ENCODE measurements at places on chromosomes 3 and 15.

DNA sequence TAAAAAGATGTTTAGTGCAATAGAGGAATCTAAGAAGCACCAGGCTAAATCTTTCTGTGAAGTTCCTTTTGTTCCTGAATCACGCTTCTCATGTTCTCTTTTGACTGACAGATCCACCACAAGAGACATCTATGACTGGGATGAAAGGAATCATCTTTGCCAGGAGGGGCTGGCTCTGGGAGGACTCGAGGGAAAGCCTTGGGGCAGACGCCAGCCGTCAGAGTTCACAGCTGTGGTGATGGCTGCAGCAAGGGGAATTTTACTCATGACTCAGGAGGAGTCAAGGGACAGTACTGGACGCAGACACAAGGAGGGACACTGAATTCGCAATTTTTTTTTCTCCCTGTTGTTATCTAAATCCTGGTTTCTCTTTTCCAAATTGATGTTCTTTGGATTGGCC lies 38.7 kb downstream of the C3orf38 start:
- DNase-seq, result no peak

DNA sequence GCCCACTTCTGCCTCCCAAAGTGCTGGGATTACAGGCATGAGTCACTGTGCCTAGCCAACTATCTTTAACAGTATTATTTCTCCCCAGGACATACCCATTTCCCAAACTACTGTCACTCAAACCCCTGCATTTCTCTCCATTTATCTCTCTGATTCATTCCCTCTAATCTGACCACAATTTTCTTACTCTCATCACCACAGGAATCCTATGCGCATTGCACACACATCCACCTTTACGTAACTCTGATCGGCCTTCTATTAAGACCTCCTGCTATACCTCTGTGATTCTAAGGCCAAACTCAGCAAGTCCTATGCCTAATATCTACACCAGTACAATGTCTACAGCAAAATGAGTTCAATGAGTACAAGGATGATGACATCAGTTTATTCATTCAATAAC lies 235.0 kb downstream of the ULK4 start:
- DNase-seq, result no peak

DNA sequence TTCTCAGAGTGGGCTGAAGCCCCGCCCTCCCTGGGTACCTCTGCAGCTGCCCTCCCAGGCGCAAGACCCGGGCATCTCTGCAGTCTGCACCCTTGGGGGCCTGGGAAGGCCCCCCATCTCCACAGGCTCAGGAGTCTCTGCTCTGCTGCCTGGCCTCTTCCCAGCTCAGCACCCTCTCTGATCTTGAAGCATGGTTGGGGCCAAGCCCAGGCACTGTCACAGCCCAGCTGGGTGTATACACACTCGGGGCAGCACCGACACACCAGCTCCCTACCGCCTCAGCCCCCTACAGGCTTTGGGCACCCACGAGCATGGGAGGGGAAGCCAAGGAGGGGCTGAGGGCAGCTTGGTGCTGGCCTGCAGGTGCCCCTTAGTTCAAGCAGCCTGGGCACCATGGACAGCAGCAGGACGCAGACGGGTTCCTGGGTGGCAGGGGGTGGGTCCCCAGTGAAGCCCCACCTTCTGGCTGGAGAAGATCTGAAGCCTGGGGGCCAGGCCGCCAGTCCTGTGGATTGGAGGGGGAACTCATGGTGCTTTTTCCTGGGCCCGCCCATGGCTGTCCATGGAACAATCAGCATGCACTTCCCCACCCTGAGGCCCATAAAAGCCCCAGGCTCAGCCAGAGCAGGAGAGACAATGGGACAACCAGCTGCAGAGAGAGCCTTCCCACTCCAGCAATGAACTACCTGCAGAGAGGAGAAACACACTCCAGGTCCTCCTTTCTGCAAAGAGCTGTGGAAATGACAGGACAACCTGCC lies 170.6 kb downstream of the TJP1 start:
- no peak for DNase-seq

DNA sequence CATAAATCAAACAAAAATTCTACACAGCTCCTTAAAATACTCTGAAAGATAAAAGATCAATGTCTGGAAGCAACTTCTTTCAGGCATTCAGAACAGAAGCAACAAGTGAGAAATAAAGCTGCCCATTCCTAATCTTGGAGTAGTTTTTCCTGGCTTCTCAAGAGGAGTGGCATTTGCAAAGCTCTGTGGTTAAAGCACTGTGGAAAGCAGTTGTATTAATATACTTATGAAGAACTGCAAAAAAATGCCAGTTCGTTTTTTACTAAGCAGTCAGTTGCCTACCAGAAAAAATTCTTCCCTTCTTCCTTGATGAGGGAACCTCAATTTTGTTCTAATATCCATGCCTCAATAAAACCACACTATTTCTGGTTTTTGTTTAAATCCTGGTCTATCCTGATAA lies 197.8 kb downstream of the TNIK start:
- DNase-seq, result no peak

- no peak for DNase-seq
Observed at GRCh38 chr3:195013411-195014361, 257.3 kb downstream of the XXYLT1 start.

DNA sequence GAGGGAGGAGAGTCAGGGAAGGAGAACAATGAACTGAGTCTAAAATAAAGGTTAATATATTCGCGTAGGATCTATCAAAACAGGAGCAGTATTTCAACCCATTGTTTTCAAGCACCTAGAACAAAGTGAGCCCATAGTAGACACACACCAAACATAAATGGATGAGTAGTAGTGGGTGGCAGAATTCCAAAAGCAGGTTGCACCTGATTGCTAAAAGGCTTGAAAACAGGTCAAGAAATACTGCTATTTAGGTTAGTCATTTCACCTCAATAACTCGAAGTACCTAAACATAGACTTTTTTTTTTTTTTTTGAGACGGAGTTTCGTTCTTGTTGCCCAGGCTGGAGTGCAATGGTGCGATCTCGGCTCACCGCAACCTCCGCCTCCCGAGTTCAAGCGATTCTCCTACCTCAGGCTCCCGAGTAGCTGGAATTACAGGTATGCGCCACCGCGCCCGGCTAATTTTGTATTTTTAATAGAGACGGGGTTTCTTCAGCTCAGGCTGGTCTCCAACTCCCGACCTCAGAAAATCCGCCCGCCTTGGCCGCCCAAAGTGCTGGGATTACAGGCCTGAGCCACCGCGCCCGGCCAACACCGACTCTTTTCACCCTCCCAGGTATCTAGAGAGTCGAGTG lies 855 bp upstream of the ABHD5 start:
- peak; percentile 16 for DNase-seq

GRCh38 chr15:44136991-44137477 lies 58.0 kb downstream of the FRMD5 start:
- no peak for DNase-seq

DNA sequence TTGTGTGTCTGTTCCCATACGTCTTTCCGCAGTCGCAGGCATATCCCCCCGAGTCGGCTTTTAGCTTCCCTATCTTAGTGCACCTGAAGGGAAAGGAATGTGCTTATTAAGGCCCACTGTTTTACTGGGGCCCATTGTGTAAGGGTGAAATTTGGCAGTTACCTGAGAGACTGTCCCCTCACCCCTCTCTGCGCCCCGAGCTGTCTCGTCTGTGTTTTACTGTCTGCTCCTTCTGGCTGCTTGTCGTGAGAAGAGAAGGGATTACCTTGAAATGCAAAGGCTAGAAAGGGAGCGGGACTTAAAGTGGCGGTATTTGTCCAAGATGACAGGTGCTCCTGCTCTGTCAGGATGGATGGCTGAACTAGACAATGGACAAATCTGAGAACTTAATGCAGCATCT lies 233.0 kb upstream of the POU1F1 start:
- DNase-seq, result no peak

- no peak for DNase-seq
Observed at GRCh38 chr3:18438586-18438985, 13.4 kb upstream of the SATB1 start.

DNA sequence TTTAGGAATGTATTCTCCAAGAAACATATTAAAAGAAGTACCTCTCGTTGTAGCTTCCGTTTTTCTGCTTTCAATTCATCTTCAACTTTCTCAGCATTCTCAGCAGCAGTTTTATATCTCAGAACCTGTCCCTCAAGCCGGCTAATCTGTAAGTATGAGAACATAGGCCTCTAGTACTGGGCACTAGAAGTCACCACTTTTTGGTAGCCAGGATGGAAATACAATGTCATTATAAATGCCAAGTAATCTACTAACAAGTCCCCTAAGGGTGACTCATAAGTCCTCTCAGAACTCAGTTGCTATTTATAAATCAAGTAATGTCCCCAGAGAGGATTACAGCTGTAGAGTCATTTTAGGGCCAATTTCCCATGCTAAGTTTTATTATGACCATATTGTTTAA lies 61.1 kb downstream of the MLH1 start:
- no peak for DNase-seq

- DNase-seq, result no peak
Observed at GRCh38 chr3:117603097-117603496, 893.5 kb downstream of the TUSC7 start.

DNA sequence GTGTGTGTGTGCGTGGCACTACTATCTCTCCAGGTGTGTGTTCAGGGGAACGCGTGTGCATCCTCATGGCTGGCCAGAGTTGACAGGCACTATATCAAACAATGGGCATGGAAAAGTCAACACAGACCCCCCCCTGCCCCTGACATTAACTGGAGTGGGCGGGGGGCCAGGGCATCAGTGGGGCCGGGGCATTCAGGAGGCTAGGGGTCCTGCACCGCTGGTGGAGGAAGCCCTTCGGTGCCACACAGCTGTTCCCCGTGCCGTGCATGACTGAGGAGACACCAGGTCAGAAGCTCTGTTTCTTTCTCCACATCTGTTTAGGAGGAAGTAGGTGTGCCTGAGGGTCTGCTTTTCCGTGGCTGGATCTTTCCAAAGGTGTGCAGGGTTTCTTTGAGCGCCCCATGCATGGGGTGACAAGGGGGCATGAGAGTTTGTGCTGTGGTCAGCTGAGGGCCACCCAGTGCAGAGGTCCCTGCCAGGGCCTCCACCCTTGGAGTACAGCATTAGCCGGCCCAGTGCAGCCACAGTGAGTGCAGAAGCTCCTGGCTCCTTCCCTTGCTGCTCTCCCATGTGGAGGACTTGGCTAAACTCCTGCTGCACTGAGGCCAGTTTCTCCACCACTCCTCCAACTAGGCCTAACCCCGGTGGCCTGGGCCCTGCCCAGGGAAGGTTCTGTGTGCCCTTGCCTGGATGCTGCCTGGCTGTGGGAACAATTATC lies 7.5 kb downstream of the C3orf22 start:
- no peak for DNase-seq

GRCh38 chr15:52151353-52151752 lies 38.8 kb upstream of the BCL2L10 start:
- no peak for DNase-seq

DNA sequence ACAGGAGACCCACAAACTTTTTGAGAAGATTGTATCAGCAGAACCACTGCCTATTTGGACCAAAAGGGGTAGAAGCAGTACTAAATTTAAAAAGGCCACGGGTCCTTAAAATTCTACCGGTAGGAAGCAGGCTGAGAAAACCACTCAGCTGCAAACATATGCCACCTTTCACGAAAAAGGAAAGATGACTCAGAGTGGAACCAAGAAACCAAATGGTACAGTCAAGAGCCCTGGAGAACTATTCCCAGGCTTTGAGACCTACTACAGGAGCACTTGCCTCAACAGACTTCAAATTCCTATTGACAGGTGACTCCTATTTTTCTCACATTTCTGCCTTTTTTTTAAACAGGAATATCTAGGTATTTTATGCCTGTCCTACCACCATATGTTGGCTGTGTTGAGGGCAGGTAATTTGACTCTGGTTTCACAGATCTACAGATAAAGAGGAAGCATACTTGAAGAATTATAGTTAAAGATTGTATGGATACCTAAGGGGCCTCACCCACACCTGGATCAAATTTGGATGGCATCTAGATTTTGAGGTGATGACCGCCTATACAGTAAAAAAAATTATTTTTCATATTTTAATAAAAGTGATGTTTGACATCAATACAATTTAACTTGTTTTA lies 10.1 kb downstream of the GOLIM4 start:
- DNase-seq, result no peak

DNA sequence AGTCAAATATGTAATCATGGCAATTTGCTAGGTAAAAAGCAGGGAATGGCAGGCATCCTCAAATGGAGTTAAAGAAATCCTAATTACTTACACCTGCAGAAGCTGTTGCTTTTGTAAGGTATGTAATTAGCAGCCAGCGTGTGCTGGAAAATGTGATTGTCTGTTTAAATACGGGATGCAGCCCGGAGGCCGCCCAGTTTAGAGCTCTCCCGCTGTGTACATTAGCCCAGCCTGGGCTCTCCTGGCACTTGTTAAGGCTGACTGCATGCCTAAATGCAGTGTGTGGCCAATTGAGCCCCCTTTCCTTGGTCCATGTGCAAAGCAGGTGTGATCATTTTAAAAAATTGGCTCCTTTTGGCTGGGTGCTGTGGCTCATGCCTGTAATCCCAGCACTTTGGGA lies 9.0 kb downstream of the DPH3 start:
- no peak for DNase-seq

- DNase-seq, result peak; percentile 16
Observed at GRCh38 chr15:99951511-99951910, 218.3 kb upstream of the LYSMD4 start.

GRCh38 chr3:78781351-78781750 lies 986.4 kb downstream of the ROBO1 start:
- DNase-seq, result peak; percentile 69

GRCh38 chr3:56323986-56324420 lies 144.3 kb downstream of the ERC2 start:
- no peak for DNase-seq

DNA sequence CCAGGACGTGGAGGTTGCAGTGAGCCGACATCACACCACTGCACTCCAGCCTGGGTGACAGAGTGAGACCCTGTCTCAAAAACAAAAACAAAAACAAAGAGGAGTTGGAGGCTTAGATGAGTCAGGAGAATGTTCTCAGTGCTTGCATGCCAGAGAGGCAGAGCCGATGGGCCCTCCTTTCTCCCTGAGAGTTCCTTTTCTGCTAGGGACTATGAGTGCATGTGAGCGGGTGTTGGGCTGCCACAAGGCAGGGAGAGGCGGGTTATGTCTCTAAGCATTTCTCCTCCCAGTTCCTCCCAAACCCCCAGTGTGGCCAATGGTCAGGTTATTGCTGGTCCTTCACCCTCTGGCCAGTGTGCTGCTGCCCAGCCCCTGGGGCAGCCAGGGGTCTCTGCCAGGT lies 45.1 kb downstream of the RTP1 start:
- DNase-seq, result no peak

DNA sequence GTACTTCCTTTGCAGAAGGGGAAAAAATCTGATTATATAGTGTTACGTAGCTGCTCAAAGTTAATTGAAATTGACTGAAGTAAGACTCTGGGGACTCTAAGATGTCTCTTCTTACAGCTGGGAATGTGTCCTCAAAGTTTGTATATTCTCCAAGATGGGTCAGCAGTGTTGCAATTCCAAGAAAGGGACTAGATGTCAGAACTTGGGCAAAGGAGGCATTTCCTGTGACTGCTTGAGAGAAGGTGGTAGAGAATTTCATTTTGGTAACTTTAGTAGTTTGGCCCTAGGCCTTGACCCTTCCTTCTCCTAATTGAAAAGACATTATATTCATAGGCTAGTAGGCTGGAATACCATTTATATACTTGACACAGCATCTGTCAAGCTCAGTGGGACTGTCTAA lies 33.9 kb downstream of the PTPRG start:
- DNase-seq, result no peak
